Choroid plexus epithelial cell (primary cell): ENCODE measurements at places on chromosomes 7 and 10.

- DNase-seq: no peak
Observed at GRCh38 chr10:28716748-28717147, 39.4 kb downstream of the BAMBI start.

DNA sequence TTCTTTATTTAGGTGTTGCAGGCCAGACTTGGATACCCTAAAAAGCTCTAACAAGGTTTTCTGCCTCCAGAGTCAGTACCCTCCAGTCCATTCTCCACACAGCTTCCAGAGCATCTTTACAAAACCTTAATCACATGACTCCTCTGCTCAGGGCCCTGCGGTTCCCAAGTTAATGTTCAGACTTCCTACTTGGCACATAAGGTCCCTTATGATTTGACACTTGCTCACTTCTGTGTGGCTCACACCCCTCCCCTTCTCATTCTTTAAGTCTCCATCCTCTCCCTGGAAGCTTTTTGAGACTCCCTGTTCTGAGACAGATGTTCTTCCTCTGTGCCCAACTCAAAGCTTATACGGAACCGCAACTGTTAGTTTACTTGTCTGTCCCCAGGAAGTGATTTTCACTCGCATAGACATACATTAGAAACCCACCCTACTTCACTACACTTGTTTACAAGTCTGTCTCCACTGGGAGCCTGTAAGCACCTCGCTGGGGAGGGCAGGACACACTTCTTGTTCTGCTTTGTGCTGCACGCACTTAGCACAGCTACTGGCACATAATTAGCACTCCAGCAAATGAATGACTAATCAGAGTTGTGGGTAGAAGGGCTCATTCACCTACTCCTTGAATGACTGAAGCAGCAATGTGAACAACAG lies 154.3 kb upstream of the LAMB4 start:
- DNase-seq: no peak

DNA sequence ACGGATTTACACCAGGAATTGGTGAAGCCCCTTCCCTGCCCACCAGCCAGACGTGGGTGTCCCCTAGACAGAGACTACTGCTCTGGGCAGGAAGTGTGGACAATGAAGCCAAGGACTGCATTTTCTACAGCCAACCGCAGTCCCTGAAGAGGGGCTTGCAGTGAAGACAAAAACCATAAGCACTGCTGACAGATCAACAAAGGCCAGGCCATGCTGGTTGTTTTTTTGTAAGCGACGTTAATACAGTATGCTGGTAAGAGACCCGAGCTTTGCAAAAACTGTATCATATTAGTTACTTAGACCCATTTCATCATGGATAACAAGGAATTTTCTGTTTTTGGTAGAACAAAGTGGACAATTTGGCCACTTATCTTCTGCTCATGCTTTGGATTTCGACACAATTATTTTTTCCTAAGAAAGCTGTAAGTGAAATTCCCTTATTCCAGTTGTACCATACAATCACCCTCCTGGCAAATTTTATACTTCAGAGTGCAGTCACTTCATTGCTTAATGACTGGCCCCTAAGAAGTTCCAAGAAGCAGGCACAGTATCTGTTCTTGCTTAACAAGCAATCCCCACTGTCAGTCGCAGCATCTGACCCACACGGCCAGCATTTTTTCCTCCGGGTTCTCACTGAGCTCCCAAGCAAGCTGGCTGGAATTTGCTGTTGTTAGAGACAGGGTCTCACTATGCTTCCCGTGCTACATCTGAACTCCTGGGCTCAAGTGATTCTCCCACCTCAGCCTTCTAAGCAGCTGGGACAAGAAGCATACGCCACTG lies 163.5 kb downstream of the PARD3 start:
- peak; percentile 17 for DNase-seq

DNA sequence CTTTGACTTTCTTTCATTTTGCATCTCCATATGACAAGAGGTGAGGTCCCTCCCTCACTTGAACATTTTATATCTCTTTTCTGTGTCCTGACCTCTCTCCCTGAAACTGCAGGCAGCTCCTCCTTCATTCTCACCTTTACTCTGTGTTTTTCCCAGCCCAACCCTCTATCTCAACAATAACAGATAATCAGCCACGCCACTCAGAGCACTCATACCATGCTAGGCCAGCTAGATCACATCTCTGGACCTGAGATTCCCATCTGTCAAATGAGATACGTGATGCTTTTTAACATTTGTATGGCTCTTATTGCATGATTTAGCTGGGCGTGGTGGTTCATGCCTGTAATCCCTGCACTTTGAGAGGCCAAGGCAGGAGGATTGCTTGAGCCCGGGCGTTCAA lies 63.1 kb upstream of the PDCD4 start:
- no peak for DNase-seq

GRCh38 chr10:77361426-77361825 lies 276.2 kb downstream of the KCNMA1 start:
- DNase-seq: no peak

- DNase-seq: no peak
Observed at GRCh38 chr7:97167176-97167575, 49.7 kb downstream of the SDHAF3 start.

DNA sequence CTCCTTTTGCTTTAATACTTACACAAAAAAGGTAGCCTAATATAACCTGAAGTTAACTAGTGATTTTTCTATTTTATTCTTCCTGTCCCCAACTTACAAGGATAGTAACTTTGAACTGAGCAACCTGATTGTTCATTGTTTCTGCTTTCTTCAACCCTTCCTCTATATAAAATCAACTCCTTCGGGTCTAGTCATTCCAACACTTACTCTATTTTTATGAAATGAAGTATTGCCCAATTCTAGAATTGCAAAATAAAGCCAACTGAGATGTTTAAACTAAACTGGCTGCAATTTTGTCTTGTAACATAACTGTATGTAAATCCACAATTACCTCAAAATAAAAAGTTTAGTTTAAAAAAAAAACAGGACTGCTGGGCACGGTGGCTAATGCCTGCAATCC lies 20.3 kb upstream of the DNA2 start:
- peak; percentile 31 for DNase-seq

DNA sequence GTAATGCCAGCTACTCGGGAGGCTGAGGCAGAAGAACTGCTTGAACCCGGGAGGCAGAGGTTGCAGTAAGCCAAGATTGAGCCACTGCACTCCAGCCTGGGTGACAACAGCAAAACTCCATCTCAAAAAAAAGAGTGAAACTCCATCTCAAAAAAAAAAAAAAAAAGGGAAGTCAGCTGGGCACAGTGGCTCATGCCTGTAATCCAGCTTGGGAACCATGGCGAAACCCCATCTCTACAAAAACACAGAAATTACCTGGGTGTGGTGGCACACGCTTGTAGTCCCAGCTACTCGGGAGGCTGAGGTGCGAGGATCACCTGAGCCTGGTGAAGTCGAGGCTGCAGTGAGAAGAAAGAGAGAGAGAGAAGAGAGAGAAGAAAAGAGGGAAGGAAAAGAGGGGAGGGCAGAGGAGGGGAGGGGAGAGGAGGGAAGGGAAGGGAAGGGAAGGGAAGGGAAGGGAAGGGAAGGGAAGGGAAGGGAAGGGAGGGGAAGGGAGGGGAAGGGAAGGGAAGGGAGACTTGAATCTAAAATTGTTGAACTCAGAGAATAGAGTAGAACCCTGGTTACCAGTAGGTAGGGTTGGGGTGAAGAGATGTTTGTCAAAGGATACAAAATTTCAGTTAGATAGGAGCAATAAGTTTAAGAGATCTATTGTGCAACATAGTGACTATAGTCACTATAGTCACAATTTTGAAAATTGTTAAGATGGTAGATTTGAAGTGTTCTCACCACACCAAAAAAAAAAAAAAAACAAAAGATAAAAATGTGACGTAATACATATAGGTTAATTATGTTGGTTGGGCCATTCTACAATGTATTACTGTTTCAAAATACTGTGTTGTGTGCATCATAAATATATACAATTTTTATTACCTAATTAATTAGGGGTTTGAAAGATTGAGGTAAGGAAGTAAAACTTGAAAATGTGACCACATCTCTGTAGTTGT lies 2.5 kb downstream of the SLC16A9 start:
- DNase-seq: no peak

DNA sequence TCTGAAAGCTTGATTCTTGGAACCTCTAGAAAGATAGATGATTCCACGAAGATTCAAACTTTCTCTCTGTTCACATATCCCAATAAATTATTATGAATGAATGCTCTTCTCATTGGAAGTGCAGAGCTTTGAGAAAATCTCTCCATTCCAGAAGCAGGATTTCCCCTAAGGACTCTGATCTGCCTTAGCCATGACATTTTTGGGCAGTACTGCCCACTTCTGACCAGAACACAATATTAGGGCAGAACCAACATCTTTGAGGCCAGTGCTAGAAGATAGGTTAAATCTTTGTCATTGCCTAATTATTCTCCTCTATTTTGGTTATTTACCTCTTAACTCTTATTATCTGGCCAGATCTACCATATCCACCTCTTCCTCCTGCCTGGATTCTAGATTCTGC lies 49.9 kb downstream of the ARMC3 start:
- no peak for DNase-seq

GRCh38 chr10:119521443-119522204 lies 20.9 kb downstream of the RGS10 start:
- DNase-seq: peak; percentile 57

GRCh38 chr7:38492010-38492409 lies 139.2 kb downstream of the AMPH start:
- no peak for DNase-seq

DNA sequence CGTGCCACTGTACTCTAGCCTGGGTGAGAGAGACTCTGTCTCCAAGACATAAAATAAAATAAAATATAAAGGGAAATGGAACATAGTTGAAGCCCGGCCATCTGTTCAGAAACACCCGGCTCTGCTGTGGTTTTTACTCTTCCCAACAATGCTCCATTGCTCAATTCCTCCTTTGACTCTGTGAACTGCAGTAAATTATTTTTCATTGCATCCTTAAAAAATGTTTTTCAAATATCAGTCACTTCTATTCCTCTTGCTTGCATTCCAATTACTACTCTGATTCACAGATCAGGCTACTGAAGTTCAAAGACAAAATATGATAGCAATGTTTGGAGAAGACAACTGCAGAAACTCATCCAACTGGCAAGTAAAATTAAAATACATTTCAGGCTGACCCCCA lies 983.0 kb downstream of the SORCS1 start:
- peak; percentile 83 for DNase-seq

- DNase-seq: no peak
Observed at GRCh38 chr7:41478187-41478586, 224.7 kb downstream of the INHBA start.

GRCh38 chr10:100346765-100347567 lies at the start of gene SCD:
TSS of gene SCD (plus strand) at chr10:100347233. CDS start at chr10:100347505, 272 bp downstream.
- peak; percentile 91 for DNase-seq

GRCh38 chr7:130458257-130458656 lies 17.4 kb upstream of the CEP41 start:
- DNase-seq: no peak

GRCh38 chr7:157516311-157516710 lies 179.5 kb downstream of the DNAJB6 start:
- DNase-seq: no peak

- no peak for DNase-seq
Observed at GRCh38 chr7:80334196-80334595, 177.7 kb downstream of the GNAT3 start.

- DNase-seq: peak; percentile 14
Observed at GRCh38 chr7:27606270-27607209, 56.1 kb downstream of the HIBADH start.

GRCh38 chr10:2556883-2557282 lies 510.5 kb upstream of the PFKP start:
- DNase-seq: no peak

- DNase-seq: peak; percentile 84
Observed at GRCh38 chr7:73342645-73343044, 14.7 kb downstream of the FKBP6 start.

DNA sequence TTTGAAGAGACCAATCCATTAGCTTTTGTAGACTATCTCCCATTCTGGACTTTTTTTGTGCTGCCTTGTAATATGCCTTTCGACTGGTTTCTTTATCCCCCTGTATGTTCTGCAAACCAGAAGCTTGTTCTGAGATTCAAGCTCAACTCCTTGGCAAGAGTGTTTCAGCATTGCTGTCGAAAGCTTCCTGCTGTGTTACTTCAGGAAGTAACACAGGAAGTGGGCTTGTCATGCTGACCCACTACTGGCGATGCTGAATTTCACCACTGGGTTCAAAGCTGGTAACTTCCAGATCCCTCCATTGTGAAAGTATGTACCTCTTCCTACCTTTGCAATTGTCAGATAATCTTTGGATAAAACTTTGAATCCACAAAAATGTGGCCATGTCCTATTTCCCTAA lies 57.9 kb upstream of the INSYN2A start:
- DNase-seq: peak; percentile 75

DNA sequence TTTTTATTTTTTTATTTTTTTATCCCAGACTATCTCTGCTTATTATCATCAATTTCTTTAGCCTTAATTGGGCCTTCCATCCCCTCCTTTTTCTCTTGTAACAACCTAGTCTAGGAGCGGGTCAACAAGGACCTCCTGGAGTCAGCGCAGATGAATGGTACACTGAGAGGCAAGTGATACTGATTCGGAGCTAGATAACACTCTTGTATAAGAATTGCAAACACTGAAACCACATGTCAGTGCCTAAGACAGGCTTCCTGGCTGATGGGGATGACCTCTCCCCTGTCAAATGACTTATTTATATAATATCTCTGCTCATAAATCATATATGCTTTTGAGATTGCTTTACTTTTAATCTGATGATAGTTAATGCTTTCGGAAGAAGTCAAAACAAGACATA lies 22.7 kb downstream of the BPGM start:
- no peak for DNase-seq

- DNase-seq: peak; percentile 44
Observed at GRCh38 chr10:18719811-18720210, 60.6 kb downstream of the ARL5B start.

GRCh38 chr10:133100706-133101415 lies 13.1 kb downstream of the ADGRA1 start:
- peak; percentile 2 for DNase-seq
